ENCODE measurements at places on chromosomes 5 and 9. TPM values are rescaled to one million over a fixed set of nuclear protein-coding genes. Genes with fewer than 3 reads are reported as not detected.

DNA sequence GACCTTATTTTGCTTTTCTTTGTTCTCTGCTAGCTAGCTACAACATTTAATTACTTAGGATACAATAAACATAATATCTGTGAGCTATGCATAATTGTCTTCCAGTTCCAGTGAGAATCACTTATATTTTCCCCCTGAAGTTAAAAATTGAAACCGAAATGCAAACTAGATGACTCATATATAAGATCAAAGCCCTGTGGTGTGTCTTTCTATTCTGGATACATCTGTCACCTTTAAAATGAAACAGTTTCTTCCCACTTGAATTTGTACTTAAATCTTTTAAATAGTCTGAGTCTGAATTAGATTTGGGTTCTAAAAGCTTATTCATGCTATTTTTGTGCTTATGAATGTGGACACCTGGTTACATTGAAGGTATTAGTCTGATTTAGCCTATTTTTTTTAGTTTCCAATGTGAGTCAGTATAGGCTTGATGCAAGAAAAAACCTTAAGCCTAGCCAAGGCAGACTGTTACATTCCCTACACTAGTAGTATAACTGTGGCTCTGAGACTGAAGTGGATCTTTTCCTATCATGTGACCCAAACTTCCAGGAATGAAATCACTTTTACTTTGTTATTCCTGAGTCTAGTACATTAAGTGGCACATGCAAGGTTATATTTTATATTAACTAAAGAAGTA lies 703.5 kb upstream of the RGMB start:
- DNase-seq = no peak

- no peak for DNase-seq
These were observed 35.8 kb upstream of the SHISAL2B start for GRCh38 chr5:64654561-64654938.

- DNase-seq = no peak
These were observed 54.9 kb upstream of the ZSWIM6 start for GRCh38 chr5:61277190-61277589.

DNA sequence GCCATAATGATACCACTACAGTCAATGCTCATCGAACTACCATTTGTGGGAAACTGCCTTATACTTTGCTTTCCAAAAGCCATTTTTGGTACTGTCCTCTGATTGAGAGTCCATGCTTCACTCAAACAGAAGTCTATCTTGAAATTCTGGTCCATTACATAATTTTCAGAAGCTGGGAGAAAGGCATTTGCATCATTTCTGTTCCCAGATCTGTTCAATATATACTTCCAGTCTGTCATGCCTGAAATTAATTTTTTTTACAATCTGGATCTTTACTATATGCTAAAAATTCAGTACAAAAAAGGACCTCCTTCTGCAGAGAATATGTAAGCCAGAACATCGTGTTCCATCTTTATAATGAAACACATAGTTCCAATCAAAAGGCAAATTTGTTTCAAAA lies 528.9 kb upstream of the MEF2C start:
- no peak for DNase-seq

DNA sequence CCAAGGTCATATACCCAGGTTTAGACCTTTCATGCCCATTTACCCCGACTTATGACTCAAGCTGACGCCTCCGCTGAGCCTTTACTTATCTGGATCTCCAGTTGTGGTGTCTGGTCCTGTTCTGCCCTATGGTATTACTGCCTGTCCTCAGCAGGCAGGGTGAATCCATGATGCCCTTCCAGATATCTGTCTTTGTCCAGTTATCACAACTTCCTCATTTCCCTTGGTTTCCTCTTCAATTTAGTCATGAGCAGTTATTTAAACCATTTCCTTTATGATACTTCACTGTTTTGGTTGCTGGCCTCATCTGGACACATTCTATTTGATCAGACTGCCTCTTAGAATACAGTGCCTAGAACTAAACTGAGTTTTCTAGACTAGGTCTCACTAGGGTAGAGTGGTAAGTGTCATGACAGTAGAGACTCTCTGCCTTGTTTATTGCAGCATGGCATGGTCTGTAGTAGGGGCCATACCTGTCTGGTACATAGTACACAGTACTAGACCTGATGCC lies 93.3 kb downstream of the MELK start:
- DNase-seq = no peak

DNA sequence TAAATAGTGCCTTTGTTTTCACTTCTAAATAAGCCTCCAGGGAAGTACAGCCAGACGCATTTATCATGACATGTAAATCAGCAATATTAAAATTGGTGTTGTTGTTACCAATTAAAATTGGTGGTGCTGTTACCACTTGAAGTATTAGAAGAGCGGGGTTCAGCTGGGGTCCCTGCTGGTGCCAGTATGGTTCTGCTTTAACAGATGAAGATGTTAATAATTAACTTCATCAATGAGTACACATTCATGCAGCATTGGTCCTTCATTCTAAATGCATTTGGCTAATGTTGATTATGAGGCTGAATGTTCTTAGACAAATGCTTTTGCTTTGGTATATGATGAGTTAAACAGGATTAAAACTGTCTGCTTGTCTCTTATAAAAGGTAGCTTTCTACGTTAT lies 67.6 kb upstream of the TMC1 start:
- DNase-seq = no peak

Gene NLN
- total RNA-seq = 12.8 TPM

Gene FBP1
- total RNA-seq = 10.4 TPM

Gene ARID3C
- 0.42 TPM for total RNA-seq
